Stimulated activated CD4-positive, alpha-beta T cell treated with anti-CD3 and anti-CD28 coated beads, Interleukin-15, amount 100 ng/mL, for 48 hours (primary cell): ENCODE measurements at places on chromosomes 6 and 20.

GRCh38 chr6:56656466-56656865 lies 13.8 kb upstream of the DST start:
- no peak for DNase-seq

GRCh38 chr6:52020945-52021570 lies 66.4 kb downstream of the PKHD1 start:
- DNase-seq, result no peak

DNA sequence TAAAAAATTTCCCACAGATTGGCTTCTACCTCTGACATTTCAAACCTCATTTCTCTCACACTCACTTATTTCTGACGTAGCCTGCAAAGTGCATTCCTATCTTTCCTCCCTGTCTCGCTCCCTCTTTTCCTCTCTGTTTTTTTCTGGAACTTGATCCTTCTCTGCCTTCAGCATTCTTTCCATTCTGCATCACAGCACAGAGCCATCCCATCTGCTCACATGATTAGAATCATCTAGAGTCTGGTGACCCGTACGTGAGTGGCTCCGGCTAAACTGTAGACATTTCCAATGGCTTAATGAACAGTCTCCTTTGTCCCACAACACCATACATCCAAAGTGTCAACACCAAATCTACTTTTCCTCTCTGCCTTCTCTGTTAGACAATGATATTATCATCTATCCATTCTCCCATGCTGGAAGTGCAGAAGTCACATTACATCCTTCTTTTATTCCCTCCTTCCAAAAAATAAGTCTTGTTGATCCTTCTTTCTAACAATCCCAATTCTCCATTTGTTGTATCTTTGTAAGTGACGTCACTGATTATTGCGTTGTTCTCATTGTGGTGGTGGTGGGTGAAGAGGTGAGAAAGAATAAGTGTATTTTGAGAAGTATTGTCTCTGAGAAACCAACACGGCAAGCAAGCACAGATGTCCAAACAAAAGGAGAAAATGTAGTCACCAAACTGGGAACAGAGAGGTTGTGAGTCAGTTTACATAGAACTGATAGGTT lies 41.6 kb downstream of the OPRM1 start:
- DNase-seq, result no peak

GRCh38 chr20:48745330-48745729 lies 82.5 kb downstream of the PREX1 start:
- DNase-seq, result no peak

GRCh38 chr6:85669735-85670194 lies 27.1 kb upstream of the SYNCRIP start:
- DNase-seq, result no peak

GRCh38 chr6:107075951-107076381 lies 39.3 kb downstream of the BEND3 start:
- no peak for DNase-seq

DNA sequence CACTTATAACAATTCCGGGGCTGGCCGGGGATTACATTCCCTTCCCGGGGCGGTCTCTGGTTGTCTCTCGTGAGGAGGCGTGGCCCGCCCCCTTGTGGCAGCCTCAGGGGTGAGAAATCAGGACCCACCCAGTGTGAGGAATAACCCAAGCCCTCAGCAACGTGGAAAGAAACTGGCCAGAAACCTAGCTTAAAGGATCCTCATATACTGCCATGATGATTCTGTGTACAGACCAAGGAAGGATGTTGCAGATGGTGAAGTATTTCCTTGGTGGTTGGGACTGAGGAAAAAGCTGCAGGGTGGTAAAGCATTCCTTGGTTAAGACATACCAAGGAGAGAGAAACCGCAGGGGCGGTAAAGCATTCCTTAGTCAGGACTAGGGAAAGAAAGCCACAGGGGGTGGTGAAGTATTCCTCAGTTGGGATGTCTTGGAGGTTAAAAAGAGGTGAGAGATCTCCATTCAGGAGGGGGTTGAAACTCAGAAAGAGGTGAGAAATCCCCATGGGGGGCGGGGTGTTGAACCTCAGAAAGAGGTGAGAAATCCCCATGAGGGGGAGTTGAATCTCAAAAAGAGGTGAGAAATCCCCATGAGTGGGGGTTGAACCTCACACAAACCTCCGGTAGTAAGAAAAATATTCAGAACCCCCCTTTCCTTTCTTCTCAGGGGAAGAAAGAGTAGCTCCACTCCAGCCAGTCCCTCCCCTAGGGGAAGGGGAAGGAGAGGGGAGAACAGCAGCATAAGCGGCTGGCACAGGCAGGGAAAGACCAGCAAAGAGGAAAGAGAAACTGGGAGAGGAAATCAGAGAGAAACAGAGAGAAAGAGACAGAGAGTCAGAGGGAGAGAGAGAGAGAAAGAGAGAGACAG lies 238.1 kb downstream of the RNGTT start:
- DNase-seq, result no peak

DNA sequence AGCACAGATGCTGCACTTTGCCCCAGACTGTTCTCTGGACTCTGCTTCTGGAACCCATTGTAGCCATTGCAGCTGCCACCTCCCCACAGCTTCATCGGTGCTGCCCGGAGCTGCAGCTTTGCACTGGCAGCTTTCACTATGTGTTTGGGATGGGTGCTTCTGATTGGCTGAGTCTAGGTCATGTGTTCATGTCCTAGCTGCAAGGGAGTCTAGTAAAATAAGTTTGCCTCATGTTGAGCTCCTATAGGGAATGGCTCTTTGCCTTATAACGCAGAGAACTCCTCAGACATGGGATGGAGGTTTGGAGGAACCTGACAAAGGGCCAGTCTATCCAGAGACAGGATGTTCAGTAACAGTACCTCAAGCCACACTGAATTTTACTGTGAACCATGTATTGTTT lies 268.0 kb downstream of the BMP7 start:
- DNase-seq, result no peak

DNA sequence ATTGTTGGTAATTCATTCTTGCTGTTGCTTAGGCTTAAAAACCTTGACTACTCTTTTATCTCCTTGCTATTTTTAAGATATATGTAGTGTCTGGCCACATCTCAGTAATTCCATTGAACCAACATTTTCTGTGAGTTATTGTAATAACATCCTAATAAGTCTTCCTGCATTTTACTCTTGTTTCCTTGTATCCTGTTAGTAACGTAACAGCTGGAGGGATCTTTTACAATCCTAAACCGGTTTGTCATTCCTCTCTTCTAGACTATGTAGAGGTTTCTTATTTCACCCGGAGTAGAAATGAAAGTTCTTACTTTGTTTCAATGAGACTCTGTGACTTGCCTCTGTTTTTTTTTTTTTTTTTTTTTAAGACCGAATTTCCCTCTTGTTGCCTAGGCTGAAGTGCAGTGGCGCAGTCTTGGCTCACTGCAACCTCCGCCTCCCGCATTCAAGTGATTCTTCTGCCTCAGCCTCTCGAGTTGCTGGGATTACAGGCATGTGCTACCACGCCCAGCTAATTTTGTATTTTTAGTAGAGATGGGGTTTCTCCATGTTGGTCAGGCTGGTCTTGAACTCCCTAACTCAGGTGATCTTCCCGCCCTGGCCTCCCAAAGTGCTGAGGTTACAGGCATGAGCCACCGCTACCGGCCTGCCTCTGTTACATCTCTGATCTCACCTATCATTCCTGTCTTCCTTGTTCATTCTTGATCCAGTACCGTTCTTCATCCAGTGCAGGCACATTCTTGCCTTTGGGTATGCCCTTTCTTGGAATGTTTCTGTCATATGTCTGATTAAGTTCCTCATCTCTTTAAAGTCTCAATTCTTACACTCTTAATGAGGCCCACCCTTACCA lies 44.7 kb downstream of the NCOA3 start:
- DNase-seq, result no peak

- DNase-seq, result no peak
Measured at GRCh38 chr6:56840467-56841380, 114.2 kb upstream of the BEND6 start.

DNA sequence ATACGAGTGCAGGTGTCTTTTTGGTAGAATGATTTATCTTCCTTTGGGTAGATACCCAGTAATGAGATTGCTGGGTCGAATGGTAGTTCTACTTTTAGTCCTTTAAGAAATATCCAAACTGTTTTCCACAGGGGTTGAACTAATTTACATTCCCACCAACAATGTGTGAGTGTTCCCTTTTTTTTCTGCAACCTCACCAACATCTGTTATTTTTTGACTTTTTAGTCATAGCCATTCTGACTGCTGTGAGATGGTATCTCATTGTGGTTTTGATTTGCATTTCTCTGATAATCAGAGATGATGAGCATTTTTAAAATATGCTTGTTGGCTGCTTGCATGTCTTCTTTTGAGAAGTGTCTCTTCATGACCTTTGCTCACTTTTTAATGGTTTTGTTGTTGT lies 1.9 kb upstream of the ZNF831 start:
- no peak for DNase-seq

- DNase-seq, result no peak
Measured at GRCh38 chr6:37922563-37922962, 103.0 kb downstream of the ZFAND3 start.

DNA sequence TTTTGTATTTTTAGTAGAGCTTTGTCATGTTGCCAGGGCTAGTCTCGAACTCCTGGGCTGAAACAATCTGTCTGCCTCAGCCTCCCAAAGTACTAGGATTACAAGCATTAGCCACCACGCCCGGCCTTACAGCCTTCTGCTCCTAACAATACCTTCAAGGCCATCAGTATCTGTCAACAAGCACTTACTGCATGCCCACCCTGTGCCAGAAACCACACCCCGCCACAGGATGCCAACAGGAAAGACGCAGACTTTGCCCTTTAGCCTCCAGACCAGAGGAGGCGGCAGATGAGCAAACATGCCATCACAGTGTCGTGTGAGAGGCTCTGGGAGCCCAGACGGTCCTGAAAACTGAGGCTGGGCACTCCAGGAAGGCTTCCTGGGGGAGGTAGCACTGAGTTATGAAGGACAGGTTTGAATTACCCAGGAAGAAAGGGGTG lies 34.7 kb upstream of the TGM3 start:
- no peak for DNase-seq

DNA sequence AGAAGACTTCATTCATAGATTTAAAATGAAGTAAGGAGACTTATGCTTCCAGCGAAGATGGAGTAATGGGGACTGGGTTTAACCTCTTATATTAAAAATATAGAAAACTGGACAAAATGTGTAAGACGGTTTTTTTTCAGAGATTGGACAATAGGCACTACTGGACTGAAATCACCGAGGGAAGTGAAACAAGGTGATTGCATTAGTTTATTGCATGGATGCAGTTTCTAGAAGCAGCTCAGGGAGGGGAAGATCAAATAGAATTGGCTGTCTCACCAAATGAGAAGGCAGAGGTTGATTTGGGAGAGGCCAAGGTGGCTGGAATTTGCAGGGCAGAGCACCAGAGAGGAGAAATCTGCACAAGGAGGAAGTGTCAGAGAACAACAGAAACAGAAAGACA lies 162.6 kb downstream of the DNAH8 start:
- no peak for DNase-seq

- no peak for DNase-seq
Measured at GRCh38 chr20:40120827-40121226, 568.2 kb downstream of the MAFB start.

DNA sequence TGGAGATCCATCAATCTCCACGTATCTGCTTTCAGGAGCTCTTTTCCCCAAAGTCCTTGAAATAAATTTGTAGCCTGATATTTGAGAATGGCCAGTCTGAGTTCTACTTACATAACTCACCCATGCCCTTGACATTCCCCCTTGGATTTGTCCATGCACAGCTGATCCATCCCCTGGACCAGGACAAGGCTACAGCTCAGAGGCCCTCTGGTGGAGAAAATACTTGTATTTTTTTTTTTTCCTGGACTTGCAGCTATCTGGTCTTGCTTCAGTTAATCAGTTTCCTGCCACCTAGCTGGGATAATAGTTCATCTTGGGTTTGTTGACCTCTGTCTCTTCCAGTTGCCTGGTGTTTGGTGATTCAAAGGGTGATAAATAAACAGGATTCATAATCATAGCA lies 467.6 kb downstream of the DHX35 start:
- DNase-seq, result no peak

GRCh38 chr20:36992802-36993334 lies 41.4 kb upstream of the SAMHD1 start:
- DNase-seq, result no peak

- DNase-seq, result no peak
Measured at GRCh38 chr20:38604873-38605303, 3.3 kb downstream of the ARHGAP40 start.

- no peak for DNase-seq
Measured at GRCh38 chr6:20680697-20681165, 146.5 kb downstream of the CDKAL1 start.

- no peak for DNase-seq
Measured at GRCh38 chr6:147653631-147654030, 145.1 kb downstream of the SAMD5 start.

DNA sequence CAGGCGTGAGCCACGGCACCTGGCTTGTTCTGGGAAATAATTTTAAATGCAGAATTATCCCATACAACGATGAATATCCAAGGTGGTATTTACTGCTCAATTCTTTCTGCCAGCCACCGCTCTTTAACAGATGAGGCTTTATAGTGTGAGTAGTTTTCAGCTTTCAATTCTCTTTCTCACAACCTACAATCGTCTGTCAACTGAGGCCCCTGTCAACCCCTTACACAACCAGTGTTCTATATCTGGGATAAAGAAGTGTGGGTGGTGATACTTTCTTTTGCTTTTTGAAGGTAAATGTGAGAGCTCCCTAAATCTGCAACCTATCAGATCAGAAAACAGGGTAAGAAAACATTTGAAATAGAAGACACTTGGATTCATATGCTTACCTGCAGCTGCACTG lies 22.5 kb downstream of the STAU1 start:
- DNase-seq, result no peak

GRCh38 chr20:2390951-2391675 lies 10.4 kb downstream of the TGM6 start:
- no peak for DNase-seq

- DNase-seq, result no peak
Measured at GRCh38 chr6:40998661-40999060, 40.4 kb downstream of the UNC5CL start.

DNA sequence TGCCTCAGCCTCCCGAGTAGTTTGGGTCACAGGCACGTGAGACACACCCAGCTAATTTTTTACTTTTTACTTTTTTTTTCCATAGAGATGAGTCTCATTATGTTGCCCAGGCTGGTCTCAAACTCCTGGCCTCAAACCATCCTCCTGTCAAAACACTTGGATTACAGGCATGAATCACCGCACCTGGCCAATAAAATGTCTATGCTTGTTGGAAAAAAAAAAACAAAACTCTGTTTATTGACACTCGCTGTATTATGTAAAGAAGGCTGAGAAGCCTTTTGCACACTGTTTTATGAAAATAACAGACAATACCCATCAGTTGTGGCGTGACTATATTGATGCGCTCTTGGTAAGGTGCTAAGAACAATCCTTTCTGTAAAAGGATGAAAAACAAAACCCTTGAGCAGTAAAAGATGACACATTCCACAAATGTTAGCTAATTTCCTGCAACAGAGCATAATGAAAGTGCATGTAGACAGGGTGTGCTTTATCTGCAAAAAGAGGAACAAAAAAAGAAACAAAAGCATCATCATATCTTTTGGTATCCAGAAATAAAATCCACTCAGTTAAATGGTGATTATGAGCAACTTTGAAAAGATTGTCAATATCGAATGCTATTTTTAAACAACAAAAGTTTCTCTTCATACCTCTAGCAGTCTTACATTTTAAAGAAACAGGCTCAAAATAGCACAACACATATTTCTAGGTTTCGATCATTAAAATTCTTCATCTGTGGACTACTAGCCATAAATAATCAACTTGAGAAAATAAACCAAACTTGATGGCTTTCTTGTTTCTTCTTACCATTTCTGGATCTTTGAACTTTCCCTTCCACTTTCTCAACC lies 108.3 kb upstream of the PHACTR1 start:
- no peak for DNase-seq

- no peak for DNase-seq
Measured at GRCh38 chr6:109238396-109238795, 143.1 kb downstream of the CEP57L1 start.

GRCh38 chr6:155128977-155129376 lies 133.9 kb downstream of the TIAM2 start:
- DNase-seq, result no peak

- no peak for DNase-seq
Measured at GRCh38 chr6:107917451-107918375, 40.3 kb downstream of the SEC63 start.
